ENCODE measurements at places on chromosomes 6 and 20. TPM values are rescaled to one million over a fixed set of nuclear protein-coding genes. Genes with fewer than 3 reads are reported as not detected.
A peak's percentile ranks its signal among the peaks of the same experiment; 100 is the strongest.

- no peak overlapping the region for H3K4me3 ChIP-seq
- H3K27ac ChIP-seq = no peak overlapping the region
- DNase-seq = peak; percentile 75
- H3K27me3 ChIP-seq = no peaks in the 10 kb centered on the region
- H3K4me1 ChIP-seq = peaks cover 41% of the 10 kb centered on the region
Measured at GRCh38 chr6:155883741-155884140, 428.1 kb upstream of the NOX3 start.

DNA sequence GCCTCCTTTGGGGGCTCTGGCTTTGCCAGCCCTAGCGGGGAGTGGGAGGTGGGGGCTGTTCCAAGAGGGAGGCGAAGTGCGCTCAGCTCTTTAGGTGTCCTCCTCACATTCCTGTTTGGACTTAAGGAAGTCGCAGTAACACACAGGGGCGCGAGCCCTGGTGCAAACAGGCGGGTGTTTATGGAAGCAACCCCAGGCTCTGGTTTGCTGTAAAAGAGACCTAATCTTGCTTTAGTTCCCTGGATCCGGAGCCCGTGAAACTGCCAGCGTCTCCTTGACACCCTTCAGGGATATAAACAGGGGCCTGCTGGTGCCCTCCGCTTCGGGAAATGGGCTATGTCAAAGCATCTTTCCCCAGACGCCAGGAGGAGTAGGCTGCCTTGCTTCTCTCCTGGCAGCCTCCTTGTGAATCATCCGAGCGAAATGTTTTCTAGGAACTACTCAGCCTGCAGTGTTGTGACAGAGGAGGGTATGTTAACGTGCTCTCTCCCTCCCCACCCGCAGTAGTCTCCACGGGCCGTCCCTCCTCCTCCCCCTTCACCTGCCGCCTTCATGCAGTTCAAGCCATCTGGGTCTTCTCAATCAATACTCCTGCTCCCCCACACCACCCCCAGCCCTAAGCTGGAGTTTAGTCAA, 168.0 kb upstream of the LRFN2 start:
- no peaks in the 10 kb centered on the region for H3K27me3 ChIP-seq
- no peak overlapping the region for H3K4me3 ChIP-seq
- no peak overlapping the region for H3K27ac ChIP-seq
- peak; percentile 39 for DNase-seq
- H3K36me3 ChIP-seq = no peaks in the 10 kb centered on the region

GRCh38 chr20:58658760-58659159, 7.7 kb downstream of the STX16 start:
- H3K4me1 ChIP-seq = peaks cover 42% of the 10 kb centered on the region
- DNase-seq = no peak
- no peak overlapping the region for H3K27ac ChIP-seq
- H3K36me3 ChIP-seq = peaks cover 6% of the 10 kb centered on the region
- no peaks in the 10 kb centered on the region for H3K27me3 ChIP-seq
- no peak overlapping the region for H3K4me3 ChIP-seq

DNA sequence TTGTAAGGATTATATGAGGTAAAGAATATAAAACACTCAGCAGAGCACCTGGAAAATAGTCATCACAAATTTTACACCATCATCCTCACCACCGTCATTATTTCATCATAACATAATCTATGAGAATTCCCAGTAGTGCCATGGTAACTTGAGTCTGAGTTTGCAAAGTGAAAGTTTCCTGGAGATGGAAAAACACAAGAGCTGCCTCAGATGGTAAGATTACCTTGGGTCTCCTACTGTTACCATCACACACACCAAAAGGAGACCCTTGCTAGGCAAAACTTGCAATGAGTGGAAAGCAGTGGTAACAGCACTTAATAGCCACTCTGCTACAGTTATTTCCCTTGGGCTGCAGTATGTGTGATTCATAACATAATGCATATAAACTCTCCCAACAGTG, 589.8 kb downstream of the RNF144B start:
- H3K36me3 ChIP-seq = no peaks in the 10 kb centered on the region
- no peaks in the 10 kb centered on the region for H3K4me1 ChIP-seq
- no peak overlapping the region for H3K27ac ChIP-seq
- H3K27me3 ChIP-seq = no peaks in the 10 kb centered on the region
- no peak overlapping the region for H3K4me3 ChIP-seq

GRCh38 chr6:7953753-7954152, 43.2 kb upstream of the TXNDC5 start:
- no peaks in the 10 kb centered on the region for H3K36me3 ChIP-seq
- no peak for DNase-seq

DNA sequence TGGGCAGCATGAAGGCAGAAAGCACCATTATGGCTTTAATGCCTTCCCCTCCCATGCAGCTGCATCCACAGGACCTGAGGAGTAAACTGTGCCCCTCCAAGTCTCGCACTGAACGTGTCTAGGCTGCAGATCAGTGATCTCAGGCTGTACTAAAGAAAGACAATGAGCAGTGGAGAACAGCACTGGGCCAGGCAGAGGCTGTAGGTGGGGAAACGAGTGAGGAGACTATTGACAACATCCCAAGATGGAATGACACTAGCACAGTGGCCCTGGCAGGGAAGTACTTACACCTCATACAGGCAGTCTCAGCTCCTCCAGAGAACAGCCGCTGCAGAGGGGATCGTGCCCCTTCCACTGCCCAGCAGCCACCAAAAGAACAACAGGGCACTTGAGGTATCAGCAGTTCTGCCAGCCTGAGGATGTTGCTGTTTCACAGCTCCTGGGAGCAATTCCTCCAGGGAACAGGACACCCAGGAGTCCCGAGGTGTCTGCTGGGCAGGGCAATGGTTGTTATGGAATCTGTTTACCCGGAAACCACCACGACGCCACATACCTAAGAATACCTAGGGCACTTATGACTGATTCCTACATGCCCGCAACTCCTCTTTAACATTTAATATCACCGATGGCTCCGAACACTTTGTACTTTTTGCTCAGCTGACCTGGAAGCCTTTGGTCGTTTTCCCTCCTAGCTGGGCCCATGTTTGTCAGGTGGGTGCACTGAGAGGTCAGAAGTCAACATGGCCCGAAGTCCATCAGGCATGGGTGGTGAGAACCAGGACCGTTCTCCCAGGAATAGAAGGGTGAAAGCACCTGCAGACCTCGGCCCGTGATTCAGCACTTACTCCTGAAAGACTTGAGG, 79.1 kb downstream of the SLC22A23 start:
- H3K36me3 ChIP-seq = peaks cover 2% of the 10 kb centered on the region
- DNase-seq = no peak
- H3K4me1 ChIP-seq = peaks cover 14% of the 10 kb centered on the region

- H3K4me1 ChIP-seq = peaks cover 1% of the 10 kb centered on the region
- no peak overlapping the region for H3K4me3 ChIP-seq
- H3K36me3 ChIP-seq = no peaks in the 10 kb centered on the region
- H3K27me3 ChIP-seq = peaks cover 7% of the 10 kb centered on the region
- no peak overlapping the region for H3K27ac ChIP-seq
Measured at GRCh38 chr6:20709451-20709850, 175.2 kb downstream of the CDKAL1 start.

DNA sequence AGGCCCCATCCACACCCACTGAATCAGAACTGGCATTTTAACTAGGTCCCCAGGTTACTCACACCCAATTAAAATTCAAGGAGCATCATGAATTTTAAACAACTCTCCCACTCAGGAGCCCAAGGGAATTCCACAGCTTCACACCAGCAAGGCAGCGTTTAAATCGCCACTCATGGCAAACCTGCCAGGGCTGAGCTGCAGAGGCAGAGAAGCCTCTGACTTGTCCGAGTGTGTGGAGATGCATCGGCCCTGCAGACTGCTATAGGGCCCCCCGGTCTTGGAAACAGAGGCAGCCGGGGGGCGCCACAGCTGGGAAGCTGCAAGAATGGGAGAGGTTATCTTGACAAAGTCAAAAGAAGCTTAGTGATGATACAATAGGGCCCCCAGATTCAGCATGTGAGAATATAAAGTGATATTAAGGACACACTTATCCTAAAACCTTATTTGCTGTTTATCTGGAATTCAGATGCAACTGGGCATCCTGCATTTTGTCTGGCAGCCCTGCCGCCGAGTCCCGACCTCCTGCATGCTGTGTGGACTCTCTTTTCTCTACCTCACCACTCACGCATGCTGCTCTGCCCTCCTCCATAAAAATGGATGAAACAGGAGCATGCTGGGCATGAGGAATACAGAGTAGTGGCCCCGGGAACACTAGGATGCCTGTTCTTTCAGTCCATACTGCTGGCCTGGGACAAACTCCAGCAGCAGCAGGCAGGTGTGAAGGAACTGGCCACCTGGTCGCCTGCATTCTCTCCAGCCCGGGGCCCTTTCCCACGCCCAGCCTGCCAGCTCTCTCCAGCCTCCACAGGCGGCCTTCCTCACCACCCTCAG, 126.1 kb downstream of the PXDC1 start:
- no peak for DNase-seq
- H3K27me3 ChIP-seq = no peaks in the 10 kb centered on the region
- H3K4me3 ChIP-seq = no peak overlapping the region

GRCh38 chr6:131635384-131636340, 1.4 kb upstream of the ENPP3 start:
- H3K27ac ChIP-seq = no peak overlapping the region
- H3K36me3 ChIP-seq = no peaks in the 10 kb centered on the region
- H3K27me3 ChIP-seq = no peaks in the 10 kb centered on the region
- H3K4me3 ChIP-seq = no peak overlapping the region
- no peaks in the 10 kb centered on the region for H3K4me1 ChIP-seq

DNA sequence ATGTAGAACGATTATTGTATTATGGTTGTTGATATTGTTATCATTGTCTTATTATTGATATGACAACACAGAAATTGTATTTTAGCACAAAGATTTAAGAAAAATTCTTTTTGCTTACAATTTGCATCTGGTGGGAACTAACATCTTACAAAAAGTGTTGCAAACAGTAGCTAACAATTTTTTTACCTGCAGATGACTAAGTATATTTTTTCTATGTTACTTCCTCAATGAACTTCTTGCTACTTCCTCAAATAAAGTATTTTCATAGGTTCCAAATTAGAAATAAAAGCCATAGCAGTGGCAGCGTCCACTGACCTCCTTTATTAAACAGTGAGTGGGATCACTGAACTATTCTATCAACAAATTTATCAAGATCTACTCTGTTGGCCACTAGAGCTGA, 847.0 kb downstream of the PHF3 start:
- no peaks in the 10 kb centered on the region for H3K4me1 ChIP-seq
- no peak overlapping the region for H3K27ac ChIP-seq
- no peaks in the 10 kb centered on the region for H3K36me3 ChIP-seq
- H3K4me3 ChIP-seq = no peak overlapping the region
- H3K27me3 ChIP-seq = no peaks in the 10 kb centered on the region
- no peak for DNase-seq

DNA sequence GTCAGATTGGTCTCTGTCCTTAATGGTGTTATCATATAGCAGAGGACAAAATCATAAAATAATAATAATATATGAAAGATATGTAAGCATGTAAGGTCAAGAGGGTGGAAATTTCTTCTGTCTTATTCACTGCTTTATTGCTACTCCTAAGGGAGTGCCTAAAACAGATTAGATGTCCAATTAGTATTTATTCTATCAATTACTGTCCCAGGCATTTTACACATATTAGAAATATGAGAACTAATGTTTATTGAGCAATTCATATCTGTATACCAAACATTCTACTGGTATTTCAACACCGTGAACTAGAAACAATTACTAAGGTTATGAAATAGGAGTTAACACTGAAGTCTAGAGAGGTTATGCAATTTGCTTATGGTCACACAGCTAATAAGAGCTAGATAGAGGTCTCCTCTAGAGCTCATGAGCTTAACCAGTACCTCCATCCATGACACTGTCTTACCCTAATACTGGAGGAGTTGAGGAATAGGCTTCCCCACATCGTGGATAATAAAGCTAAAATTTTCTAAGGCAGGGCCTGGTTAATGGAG, 302.3 kb downstream of the PLCB1 start:
- H3K4me1 ChIP-seq = peaks cover 4% of the 10 kb centered on the region
- no peak overlapping the region for H3K27ac ChIP-seq
- no peak for DNase-seq
- H3K4me3 ChIP-seq = no peak overlapping the region

- H3K27me3 ChIP-seq = no peaks in the 10 kb centered on the region
- DNase-seq = no peak
- no peaks in the 10 kb centered on the region for H3K36me3 ChIP-seq
- H3K27ac ChIP-seq = no peak overlapping the region
- no peaks in the 10 kb centered on the region for H3K4me1 ChIP-seq
- no peak overlapping the region for H3K4me3 ChIP-seq
Measured at GRCh38 chr6:113713665-113714064, 143.5 kb upstream of the MARCKS start.

DNA sequence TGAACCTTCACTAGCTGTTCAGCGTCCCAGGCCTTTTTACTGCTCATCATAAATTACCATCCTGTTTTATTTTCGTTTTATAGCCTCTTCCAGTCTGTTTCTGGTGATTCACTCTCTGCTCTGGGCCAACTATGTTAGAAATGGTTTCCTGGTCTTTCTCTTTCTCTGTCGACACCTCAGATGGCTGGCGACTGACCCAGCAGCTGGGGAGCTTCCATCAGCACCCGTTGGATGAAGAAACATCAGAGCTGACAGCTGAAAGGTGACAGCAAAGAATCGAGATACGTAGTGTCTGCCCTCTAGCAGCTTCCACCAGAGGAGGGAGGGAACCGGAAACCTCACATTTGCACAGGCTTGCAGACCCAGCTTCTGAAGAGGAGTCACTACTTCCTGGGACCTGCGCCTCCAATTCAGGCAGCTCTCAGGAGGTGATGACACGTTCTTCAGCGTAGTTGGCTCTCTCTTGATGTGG, 82.9 kb upstream of the MLN start:
- peak; percentile 80 for DNase-seq
- no peak overlapping the region for H3K4me3 ChIP-seq
- H3K27ac ChIP-seq = no peak overlapping the region

GRCh38 chr6:145427232-145427631, 308.1 kb downstream of the EPM2A start:
- DNase-seq = no peak
- no peak overlapping the region for H3K27ac ChIP-seq
- no peaks in the 10 kb centered on the region for H3K36me3 ChIP-seq
- no peak overlapping the region for H3K4me3 ChIP-seq
- no peaks in the 10 kb centered on the region for H3K27me3 ChIP-seq

DNA sequence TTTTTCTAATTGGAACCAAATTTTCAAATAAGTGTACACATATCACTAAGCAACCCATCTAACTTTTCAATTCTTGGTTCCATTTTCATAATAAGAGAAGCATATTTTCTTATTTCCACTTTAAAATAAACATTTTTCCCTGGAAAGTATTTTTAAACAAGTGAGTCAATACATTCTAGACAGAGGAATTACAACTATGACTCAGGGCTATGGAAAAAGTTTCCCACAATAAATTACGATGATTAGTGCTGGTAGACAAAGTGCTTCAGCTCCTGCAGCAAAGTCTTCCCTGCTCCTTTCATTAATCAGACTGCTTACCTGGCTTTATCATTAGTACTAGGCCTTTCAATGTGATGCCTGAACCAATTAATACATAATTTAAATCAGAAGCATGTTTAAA, 322.5 kb downstream of the HACE1 start:
- DNase-seq = no peak
- no peaks in the 10 kb centered on the region for H3K4me1 ChIP-seq
- no peaks in the 10 kb centered on the region for H3K36me3 ChIP-seq
- no peak overlapping the region for H3K27ac ChIP-seq
- H3K27me3 ChIP-seq = no peaks in the 10 kb centered on the region

The KCNQ2 gene
- 6.8 TPM for total RNA-seq

The PXT1 gene
- not detected for total RNA-seq
